ENCODE measurements at places on chromosomes 7 and 10. TPM values are rescaled to one million over a fixed set of nuclear protein-coding genes. Genes with fewer than 3 reads are reported as not detected.

DNA sequence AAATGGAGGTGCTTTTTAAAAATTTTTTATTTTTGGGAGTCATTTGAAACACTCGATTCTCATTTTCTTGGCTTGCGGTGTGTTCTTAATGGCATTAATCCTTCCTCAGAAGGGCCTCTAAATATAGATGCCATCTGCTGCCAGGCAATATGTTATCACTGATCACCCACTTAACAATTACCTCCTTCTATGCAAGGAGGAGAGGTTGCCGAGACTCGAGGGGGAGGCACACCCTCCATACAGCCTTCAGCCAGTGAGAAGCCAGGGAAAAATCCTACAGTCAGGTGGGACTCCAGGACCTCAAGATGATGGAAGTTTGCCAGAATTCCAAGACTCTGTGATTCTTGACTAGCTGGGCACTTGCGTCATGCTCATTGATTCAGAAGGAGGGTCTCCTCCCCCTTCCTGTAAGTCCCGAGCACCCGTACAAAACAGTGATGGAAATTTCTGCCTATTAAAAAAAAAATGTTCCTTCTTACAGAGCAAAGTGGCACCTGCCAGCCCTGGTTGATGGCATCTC, 574.5 kb downstream of the TYW1 start:
- no peaks in the 10 kb centered on the region for H3K27me3 ChIP-seq
- DNase-seq, result no peak
- H3K4me1 ChIP-seq, result no peaks in the 10 kb centered on the region

DNA sequence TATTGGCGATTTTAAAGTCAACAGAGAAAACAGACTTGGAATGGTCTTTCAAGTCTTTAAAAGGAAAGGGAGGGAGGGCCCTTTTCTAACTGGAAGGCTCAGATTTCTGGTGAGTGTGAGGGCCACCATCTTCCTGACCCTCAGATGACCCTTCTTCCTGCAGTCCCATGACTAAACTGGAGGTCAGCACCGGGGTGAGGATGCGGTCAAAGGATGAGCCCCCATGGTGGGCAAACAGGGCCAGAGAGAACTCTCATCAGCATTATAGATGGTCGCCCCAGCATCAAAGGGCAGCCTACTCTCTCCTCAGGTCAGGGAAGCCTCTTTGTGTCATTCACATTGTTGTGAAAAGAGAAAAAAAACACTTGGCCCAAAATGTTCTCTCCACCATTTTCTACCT, 219.2 kb downstream of the LRMDA start:
- H3K27ac ChIP-seq, result no peak overlapping the region
- peaks cover 2% of the 10 kb centered on the region for H3K27me3 ChIP-seq
- no peak for DNase-seq
- H3K4me3 ChIP-seq, result no peak overlapping the region
- H3K4me1 ChIP-seq, result no peaks in the 10 kb centered on the region

- H3K36me3 ChIP-seq, result peaks cover 6% of the 10 kb centered on the region
- H3K4me1 ChIP-seq, result no peaks in the 10 kb centered on the region
- H3K4me3 ChIP-seq, result no peak overlapping the region
- DNase-seq, result no peak
- no peak overlapping the region for H3K27ac ChIP-seq
These were observed 15.9 kb upstream of the PON3 start for GRCh38 chr7:95412075-95412474.

DNA sequence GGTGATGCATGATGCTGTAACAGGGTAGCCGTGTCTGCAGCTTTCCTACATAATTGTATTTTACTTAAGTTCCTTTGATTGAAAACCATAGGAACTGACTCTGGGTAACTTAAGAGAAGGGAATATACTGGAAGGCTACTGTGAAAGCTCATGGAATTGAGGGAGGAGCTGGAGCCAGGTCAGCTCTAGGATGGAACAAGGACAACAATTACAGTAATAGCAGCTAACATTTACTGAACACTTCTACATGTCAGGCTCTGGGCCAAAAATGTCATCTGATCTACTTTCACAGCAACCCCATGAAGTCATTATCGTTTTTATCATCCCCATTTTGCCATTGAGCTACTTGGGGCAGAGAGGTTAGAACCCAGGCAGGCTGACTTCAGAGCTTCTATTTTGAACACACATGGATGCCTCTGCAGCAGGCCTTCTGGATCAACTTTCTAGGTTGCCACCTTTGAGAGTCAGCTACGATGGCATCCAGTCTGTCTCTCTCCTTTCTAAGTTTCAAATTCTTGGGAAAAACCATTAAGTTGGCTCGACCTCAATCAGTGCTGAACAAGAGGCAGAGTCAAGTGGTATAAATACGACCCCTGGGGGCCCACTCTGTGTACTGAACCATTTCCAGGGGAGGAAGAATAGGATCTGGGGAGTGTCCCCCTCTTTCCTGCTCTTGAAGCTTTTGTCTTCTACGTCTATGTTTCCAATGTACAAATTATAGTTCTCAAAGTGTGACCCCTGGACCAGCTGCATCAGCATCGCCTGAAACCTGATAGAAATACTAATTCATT, 272.3 kb upstream of the PLPP4 start:
- no peak for DNase-seq
- H3K27me3 ChIP-seq, result no peaks in the 10 kb centered on the region
- H3K36me3 ChIP-seq, result no peaks in the 10 kb centered on the region

GRCh38 chr10:14904316-14904732, 25.7 kb downstream of the SUV39H2 start:
- H3K4me1 ChIP-seq, result no peaks in the 10 kb centered on the region
- H3K27ac ChIP-seq, result no peak overlapping the region
- H3K4me3 ChIP-seq, result no peak overlapping the region
- peaks cover 19% of the 10 kb centered on the region for H3K36me3 ChIP-seq
- H3K27me3 ChIP-seq, result no peaks in the 10 kb centered on the region

GRCh38 chr7:2372724-2373123, 18.1 kb downstream of the EIF3B start:
- H3K4me3 ChIP-seq, result no peak overlapping the region
- no peaks in the 10 kb centered on the region for H3K27me3 ChIP-seq
- no peak overlapping the region for H3K27ac ChIP-seq
- no peaks in the 10 kb centered on the region for H3K4me1 ChIP-seq
- DNase-seq, result no peak
- peaks cover 90% of the 10 kb centered on the region for H3K36me3 ChIP-seq

Gene FAM241B
- 0.18 TPM for total RNA-seq

Gene VDAC2
- total RNA-seq, result 169 TPM

DNA sequence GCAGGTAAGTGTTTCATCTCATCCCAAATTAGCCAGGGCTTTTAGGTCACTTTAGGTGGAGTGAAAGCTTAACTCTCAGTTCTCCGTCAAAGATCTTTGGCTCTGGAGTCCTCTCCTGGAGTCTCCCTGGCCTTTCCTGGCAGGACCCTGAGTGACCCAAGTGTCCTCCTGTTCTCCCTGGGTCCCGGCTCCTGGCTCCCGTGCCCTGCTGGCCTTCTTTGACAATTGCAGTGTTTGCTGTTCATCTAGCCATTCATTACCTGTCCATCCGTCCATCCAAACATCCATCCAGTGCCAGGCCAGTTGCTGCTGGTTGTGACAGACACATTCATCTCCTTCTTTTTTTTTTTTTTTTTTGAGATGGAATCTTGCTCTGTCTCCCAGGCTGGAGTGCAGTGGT, 6.2 kb upstream of the TPST1 start:
- H3K4me1 ChIP-seq, result peaks cover 4% of the 10 kb centered on the region
- peaks cover 6% of the 10 kb centered on the region for H3K27me3 ChIP-seq
- H3K27ac ChIP-seq, result no peak overlapping the region
- DNase-seq, result no peak
- no peaks in the 10 kb centered on the region for H3K36me3 ChIP-seq
- no peak overlapping the region for H3K4me3 ChIP-seq

Gene CTAGE4
- total RNA-seq, result not detected

Gene NPC1L1
- total RNA-seq, result not detected

GRCh38 chr7:105131033-105131656, 117.1 kb downstream of the KMT2E start:
- no peak overlapping the region for H3K4me3 ChIP-seq
- DNase-seq, result peak; percentile 60
- H3K27ac ChIP-seq, result no peak overlapping the region
- no peaks in the 10 kb centered on the region for H3K27me3 ChIP-seq
- peaks cover 2% of the 10 kb centered on the region for H3K4me1 ChIP-seq

DNA sequence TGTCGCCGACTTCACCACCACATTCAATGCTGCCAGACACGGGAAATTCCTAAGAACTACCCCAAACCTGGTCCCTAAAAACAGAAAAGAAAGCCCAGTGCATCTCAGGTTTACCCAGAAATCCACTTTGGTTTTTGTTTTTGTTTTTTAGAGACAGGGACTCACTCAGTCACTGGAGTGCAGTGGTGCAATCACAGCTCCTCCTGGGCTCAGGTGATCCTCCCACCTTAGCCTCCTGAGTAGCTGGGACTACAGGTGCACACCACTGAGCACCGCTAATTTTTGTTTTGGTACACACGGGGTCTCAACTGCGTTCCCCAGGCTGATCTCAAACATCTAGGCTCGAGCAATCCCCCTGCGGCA, 22.8 kb downstream of the MAD1L1 start:
- peaks cover 5% of the 10 kb centered on the region for H3K4me1 ChIP-seq
- DNase-seq, result no peak

- DNase-seq, result no peak
- no peak overlapping the region for H3K27ac ChIP-seq
- H3K4me1 ChIP-seq, result no peaks in the 10 kb centered on the region
These were observed 41.4 kb downstream of the HTR7 start for GRCh38 chr10:90816466-90816865.

Gene NEURL1
- 0.28 TPM for total RNA-seq

DNA sequence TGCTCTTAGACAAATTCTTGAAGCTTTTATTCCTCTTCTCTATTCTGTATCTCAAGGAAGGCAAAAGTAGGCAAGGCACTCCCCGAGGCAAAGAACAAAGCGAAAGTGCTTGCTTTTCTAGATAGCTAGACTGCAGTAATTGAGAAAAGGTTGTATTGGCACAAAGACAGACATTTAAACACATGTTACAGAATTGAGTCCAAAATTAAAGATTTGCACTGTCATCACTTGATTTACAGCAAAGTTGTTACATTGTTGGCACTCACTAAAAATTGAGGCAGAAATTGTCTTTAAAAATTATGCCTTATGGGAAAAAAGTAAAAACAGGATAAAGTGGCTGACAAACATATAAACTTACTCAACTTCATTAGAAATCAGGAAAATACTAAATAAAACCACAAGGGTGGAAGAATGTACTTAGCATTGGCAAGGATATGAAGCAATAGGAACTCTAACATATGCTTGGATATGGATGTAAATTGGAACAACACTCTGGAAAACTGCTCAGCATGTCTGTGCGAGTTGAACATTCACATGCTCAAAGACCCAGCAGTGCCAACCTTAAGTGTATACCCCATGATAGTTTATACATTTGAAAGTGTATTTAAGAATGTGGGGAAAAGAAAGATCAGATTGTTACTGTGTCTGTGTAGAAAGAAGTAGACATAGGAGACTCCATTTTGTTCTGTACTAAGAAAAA, 491.3 kb downstream of the GLRX3 start:
- H3K27ac ChIP-seq, result no peak overlapping the region
- no peaks in the 10 kb centered on the region for H3K36me3 ChIP-seq
- H3K27me3 ChIP-seq, result no peaks in the 10 kb centered on the region
- H3K4me3 ChIP-seq, result no peak overlapping the region

DNA sequence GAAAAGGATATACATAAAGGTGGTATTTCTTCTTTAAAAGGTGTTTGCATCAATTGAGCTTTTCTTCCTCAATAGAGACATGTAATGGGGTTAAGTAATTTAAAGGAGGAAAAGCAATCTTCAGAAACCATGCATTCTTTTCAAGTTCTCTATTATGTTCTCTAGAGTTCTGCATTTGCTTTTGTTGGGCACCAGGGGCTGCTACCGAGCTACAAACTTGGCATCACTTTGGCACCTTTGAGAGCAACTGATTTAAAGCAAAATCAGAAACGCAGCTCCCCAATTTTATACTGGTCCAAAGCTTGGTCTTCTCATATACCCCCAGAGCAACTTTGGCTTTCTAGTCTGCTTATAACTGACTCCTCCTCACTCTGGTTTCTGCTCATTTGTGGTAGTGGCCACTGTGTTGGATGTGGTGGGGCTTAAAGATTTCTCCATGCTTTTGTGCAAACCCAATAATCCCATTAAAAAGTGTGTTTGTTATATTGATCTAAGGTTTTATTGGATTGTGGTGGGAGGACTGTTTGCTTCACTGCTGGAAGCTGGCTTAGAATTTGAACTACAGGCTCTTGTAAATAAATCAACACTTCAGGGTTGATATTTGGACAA, 712.1 kb downstream of the PHTF2 start:
- H3K4me1 ChIP-seq, result no peaks in the 10 kb centered on the region
- peak; percentile 67 for DNase-seq
- no peaks in the 10 kb centered on the region for H3K36me3 ChIP-seq
- H3K4me3 ChIP-seq, result no peak overlapping the region
- H3K27ac ChIP-seq, result no peak overlapping the region

DNA sequence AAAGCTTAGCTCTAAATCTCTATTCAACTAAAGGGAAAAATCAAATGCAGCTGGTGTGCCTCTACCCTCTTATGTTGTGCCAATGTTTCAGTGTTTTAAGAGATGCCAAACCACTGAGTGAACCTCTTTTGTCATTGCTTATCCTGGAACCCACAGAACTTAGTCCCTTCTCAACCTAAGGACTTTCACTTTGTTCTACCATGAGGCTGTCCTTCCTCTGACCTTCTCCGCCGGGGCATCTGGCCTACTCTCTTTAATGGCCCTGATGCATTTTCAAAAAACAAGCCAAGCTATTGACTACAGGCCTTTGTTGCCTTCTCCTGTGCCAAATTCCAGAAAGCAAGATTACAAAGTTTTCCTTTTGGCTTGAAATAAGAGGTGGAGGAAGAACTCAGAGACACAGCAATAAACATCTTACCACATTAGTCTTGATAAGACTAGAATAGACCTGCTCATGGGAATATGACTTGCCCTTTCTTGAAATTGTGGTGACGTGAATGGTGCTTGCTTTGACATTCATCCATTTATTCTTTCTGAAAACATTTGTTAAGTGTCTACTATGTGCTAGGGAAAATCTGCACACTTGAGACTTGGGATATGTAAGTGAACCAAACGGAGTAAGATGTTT, 253.2 kb upstream of the SMIM30 start:
- H3K4me1 ChIP-seq, result peaks cover 2% of the 10 kb centered on the region
- no peaks in the 10 kb centered on the region for H3K27me3 ChIP-seq
- no peak overlapping the region for H3K4me3 ChIP-seq

DNA sequence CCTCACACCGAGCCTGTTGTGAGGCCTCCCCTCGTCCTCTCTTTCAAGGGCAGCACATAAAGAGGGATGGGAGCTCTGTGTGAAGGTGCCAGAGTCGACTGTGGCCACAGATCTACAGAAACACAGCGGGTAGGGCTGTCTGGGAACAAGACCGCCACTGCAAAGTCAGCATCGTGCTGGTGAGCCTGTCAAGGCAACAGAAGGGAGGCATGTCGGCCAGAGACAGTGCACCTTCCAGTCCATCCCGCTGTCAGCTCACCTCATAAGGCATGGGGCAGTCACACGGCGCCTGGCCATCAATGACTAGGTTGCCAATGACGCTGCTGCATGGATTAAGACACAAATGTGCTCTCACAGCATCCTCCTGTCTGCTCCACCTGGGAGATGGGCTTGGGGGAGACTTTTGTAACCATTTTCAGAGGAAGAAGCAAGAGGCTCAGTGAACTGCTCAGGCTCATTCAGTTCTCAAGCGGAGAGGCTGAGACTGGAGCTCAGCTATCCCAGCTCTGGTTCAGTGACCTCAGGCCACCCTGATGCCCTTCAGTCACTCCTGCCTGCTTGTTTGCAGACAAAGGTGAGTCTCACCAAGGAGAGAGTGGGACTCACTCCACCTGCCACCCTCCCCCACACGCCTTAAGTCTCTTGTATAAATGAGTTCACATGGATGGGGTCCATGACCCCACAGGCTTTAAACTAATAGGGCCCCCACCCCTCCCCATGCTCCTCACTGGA, 125.5 kb downstream of the SORBS1 start:
- H3K4me3 ChIP-seq, result no peak overlapping the region
- peaks cover 24% of the 10 kb centered on the region for H3K27me3 ChIP-seq
- H3K27ac ChIP-seq, result no peak overlapping the region

Measured in IMR-90 (cell line).